ENCODE measurements at places on chromosomes 5 and 9.

GRCh38 chr5:31809050-31809870 is 170.3 kb downstream of the PDZD2 start:
- peak; percentile 80 for DNase-seq

- DNase-seq = no peak
Measured at GRCh38 chr9:114096866-114097612, 2.1 kb downstream of the KIF12 start.

DNA sequence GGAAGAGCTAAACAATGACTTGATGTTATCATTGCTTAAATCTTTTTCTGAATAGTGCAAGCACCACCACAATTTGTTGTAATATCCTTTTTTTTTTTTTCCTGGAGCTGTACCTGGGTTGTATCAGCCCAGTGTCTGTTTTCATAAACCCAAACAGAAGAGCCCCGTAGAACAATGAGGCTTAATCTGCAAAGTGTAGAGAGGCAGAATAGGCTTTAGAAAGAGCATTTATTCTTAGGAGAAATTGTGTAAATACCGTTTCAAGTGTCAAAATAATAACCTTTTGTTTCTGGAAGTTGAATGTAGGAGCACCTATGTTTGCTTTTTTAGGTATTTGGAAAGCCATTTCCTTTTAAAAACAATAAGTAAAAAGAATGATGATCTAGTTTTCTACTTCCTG is 26.4 kb downstream of the RGS7BP start:
- no peak for DNase-seq

GRCh38 chr5:155091063-155091648 is 77.6 kb downstream of the KIF4B start:
- no peak for DNase-seq

- no peak for DNase-seq
Measured at GRCh38 chr9:10443181-10443867, 169.5 kb downstream of the PTPRD start.

DNA sequence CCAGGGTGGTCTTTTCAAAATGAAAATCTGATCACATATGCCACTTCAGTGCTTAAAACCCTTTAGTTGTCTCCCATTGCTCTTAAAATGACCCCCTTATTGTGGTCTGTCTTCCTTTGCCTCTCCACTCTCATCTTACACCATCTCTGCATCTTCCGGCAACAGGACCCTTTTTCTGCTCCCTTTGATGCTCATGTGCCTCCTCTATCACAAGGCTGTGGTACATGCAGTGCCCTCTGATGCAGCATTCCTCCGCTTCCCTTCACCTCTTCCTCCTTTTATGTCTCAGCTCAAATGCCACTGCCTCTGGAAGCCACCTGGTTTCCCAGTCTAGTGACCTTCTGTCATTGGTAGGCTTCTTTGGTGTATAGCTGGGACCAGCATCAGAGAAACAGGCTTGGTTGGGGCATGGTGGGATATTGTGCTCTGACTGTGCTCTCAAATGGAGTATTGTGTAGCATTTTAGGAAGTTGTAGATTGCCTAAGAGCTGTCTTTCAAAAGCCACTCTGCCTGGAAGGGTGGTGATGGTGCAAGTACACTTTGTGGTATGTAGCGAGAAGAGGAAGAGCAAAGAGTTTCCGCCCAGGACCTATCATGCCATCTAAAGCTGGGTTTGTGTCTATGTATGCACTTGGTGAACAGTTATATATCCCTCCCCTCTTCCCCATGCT is 28.1 kb downstream of the ARHGAP26 start:
- DNase-seq = no peak

GRCh38 chr5:138980441-138980840 is 105.3 kb upstream of the LRRTM2 start:
- no peak for DNase-seq

GRCh38 chr5:16819522-16820167 is 116.4 kb downstream of the MYO10 start:
- DNase-seq = no peak

- DNase-seq = no peak
Measured at GRCh38 chr5:117333011-117333410, 758.4 kb upstream of the SEMA6A start.

- DNase-seq = no peak
Measured at GRCh38 chr9:15519831-15520230, 9.1 kb upstream of the PSIP1 start.

- DNase-seq = no peak
Measured at GRCh38 chr5:12242950-12243888, 339.0 kb upstream of the CTNND2 start.

GRCh38 chr9:135703726-135704125 is 1.7 kb downstream of the KCNT1 start:
- DNase-seq = no peak

- DNase-seq = no peak
Measured at GRCh38 chr5:55308254-55308836, 556 bp downstream of the MTREX start.

DNA sequence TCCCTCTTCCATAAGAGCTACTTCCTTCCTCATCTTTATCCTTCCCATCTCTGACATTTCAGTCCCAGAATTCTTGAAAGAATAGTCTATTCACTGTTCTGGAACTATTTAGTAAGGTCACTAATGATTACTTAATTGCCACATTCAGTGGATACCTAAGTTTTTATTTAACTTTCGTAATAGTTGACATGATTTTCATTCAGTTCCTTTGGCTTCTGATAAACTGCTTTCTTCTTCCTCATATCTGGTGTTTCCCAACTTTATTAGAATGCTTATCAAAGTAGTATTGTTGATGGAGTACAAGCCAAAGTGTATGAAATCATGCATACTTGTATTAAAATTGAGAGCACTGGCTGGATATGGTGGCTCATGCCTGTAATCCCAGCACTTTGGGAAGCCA is 10.8 kb downstream of the UBE2D2 start:
- DNase-seq = no peak

DNA sequence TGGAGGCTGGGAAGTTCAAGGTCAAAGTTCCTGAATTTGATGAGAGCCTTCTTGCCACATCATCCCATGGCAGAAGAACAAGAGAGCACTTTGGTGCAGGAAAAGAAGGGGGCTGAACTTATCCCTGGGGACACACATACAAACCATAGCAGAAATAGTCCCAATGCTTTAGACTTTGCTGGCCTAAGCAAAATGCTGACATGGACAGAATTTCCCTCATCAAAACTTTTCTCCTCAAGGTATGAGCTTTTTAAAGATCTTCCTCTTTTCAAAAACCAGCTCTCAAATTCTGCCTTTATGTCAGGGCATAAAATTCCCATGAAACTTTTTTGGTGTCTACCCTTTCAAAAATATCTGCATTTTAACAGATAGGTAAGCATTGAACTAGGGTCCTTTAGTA is 341.8 kb upstream of the SMARCA2 start:
- no peak for DNase-seq

DNA sequence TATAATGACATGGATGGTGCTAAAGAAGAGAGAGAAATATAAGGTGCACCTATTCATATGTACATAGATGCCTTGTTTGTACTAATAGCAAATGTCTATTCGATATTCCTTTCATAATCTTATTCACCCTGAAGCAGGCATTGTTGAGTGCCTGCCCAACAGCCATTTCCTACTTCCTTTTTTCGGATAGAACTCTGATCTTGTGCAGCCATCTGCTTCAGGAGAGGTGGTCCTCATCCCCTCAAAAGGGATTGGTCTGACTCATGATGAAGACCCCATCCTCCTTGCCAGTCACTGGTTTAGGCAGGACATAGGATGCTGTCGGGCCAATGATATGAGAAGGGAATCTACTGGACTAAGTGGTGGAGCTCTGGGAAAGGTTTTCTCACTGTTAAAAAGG is 8.4 kb upstream of the RANBP3L start:
- DNase-seq = no peak

GRCh38 chr9:113541019-113541900 is 77.7 kb downstream of the RGS3 start:
- peak; percentile 55 for DNase-seq

DNA sequence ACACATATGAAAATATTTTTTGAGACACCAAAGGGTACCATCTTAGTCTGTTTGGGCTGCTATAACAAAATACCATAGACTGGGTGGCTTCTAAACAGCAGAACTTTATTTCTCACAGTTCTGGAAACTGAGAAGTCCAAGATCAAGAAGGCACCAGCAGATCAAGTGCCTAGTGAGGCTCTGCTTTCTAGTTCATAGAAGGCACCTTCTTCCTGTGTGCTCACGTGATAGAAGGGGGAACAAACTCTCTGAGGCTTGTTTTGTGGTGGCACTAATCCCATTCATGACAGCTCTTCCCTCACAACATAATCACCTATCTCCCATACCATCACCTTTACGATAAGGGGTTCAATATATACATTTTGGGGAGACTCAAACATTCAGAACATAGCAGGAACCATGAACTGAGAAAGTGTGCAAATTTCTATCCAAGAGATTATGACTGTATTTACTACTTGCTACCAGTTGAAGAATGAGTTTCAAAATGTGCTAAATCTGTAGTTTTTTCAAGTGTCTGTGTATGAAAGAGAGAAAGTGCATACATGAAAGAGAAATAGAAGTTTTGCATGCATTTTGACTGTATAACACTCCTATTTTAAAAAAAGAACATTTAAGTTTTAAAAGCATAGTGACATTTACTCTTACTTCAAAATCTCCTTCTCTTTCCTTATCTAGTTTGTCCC is 207.3 kb downstream of the PARP8 start:
- DNase-seq = no peak

- DNase-seq = peak; percentile 54
Measured at GRCh38 chr9:27514551-27514950, 9.5 kb upstream of the IFNK start.

DNA sequence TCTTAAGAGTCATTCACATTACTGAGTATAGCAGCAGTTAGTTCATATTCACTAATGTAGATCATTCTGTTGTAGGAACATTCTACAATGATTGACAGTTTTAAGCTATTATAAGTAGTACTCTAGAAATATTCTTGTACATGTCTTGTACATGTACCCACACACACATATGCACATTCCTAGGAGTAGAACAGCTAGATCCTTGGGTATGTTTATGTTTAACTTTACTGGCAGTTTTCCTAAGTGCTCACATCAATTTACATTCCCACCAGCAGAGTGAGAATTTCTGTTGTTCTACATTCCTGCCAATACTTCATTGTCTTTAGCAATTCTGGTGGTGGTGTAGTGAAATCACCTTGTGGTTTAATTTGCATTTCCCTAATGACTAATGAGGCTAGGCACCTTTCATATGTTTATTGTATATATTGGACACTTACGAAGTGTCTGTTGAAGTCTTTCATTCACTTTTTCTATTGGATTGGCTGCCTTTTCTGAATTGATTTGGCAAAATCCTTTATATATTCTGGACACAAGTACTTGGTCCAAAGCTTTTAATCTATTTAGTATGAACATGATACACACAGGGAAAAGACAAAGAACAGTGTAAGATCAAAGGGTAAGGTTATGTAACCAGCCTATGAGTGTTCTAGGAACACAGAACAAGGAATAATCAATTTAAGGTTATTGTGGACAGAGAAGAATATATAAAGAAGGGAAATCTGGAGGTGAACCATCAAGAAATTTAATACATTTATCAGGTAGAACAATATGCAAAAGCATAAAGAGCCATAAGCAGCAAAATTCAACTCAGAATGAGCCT is 95.6 kb downstream of the MLLT3 start:
- no peak for DNase-seq

GRCh38 chr5:90134892-90135291 is 274.7 kb downstream of the CETN3 start:
- DNase-seq = peak; percentile 53

- no peak for DNase-seq
Measured at GRCh38 chr5:44885903-44886302, 77.2 kb downstream of the MRPS30 start.

GRCh38 chr5:157590478-157590877 is 14.9 kb upstream of the ADAM19 start:
- no peak for DNase-seq

- DNase-seq = no peak
Measured at GRCh38 chr9:75063556-75064305, 24.2 kb downstream of the NMRK1 start.

DNA sequence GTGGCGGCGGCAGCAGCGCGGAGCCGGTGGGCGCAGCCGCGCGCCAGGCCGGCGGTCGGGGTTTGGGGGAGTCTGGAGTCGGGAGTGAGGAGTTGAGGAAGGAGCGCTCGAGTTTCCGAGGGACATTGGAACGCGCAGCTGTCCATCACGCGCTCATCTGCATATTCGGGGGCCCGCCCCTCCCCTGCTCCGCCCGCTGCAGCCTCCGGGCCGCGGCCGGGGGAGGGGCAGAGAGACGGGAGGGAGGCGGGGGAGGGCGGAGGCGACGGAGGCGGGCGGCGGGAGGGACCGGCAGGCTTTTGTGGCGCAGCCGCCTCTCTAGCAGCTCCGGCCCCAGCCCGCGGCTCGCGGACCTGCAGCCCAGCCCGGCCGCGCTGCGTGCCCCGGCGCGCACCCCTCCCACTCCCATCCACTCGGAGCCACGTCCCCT is at the start of gene IRX2:
IRX2 (minus strand) TSS at position 86 of the 430 bp plus-strand sequence. CDS start 264 bp downstream, outside the sequence.
- peak; percentile 88 for DNase-seq

- no peak for DNase-seq
Measured at GRCh38 chr5:78808818-78809217, 160.2 kb upstream of the LHFPL2 start.

All from right forelimb (tissue), 1 donor.